Activated CD4-positive, CD25-positive, alpha-beta regulatory T cell treated with anti-CD3 and anti-CD28 coated beads, Interleukin-2, amount 50 U/mL, for 72 hours (primary cell): ENCODE measurements at places on chromosomes 11 and 22.

GRCh38 chr22:50399751-50400331, 56.7 kb downstream of the PPP6R2 start:
- DNase-seq, result no peak

DNA sequence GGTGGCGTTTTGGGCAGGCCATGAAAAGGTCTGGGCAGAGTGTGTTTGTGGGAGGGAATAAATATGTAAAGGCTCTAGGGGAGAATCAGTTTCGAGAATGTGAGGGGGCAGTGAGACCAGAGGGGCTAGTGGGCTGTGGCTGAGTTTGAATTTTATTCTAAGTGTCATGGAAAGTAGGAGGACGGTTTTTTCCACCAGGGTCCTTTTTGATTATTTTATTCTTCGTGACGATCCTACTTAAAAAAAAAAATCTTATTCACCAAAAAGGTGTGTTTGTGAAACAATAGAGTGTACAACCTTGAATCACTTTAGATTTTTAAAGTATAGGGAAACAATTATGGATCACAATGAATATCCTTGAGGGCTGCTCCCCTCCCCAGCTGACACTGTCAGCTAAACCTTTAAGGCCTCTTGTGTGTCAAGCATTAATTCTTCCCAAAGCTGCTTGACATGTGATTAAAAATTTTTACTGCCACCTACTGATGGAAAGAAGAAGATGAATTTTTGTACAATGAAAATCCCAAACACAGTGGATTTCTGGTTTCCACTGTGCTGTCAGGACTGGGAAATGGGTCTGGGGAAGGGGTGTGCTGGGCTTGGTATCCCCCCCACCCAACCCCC, 107.5 kb upstream of the OR4B1 start:
- no peak for DNase-seq

DNA sequence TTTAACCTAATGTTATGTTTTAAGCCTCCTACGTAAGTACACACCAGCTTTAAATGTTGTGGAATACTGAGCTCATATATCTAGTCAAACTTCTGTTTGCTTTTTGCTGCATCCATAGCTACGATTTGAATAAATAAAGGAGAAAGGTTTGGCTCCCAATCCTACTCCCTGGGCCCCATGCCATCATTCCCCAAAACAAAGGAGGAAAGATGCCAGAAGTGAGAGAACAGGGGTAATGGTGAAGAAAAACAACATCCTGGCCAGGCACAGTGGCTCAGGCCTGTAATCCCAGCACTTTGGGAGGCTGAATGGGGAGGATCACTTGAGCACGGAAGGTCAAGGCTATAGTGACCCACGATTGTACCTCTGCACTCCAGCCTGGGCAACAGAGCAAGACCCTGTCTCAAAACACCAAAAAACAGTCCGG, 26.5 kb downstream of the SCGB1A1 start:
- DNase-seq, result no peak

DNA sequence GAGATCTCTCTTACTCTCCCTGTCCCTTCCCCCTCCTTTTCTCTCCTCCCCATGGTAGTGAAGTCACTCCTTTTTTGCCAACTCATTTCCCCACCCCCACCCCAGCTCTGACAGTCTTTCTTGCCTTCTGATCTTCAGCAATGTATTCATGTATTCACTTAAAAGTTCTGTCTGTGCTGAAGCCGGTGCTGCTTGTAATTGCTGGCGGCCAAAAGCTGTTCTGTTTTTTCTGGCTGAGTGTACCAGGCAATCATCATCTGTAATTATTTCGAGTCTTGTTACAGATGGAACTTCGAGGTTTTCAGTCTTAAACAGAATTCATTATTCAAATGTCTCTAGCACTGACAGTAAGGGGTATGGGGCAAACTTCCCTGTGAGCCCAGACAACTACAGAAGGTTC, 99.5 kb downstream of the SPATA19 start:
- no peak for DNase-seq

DNA sequence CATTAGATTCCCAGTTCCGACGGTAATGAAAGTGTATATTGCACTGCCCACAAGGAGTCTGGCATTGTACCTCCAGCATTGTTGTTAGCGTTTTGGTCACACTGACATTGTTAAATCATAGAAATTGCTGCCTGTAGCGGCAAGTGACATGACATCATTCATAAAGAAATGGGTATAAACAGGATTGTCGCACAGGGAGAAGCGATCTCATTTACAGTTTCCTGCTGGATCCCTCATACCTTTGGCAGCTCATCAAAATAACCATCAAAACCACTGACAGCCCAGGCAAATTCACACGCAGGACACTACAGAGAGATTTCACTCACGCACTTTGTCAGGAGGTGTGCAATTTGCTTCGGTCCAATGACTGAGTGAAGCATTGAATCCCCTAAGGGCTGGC, 3.5 kb downstream of the HTR3B start:
- DNase-seq, result no peak

DNA sequence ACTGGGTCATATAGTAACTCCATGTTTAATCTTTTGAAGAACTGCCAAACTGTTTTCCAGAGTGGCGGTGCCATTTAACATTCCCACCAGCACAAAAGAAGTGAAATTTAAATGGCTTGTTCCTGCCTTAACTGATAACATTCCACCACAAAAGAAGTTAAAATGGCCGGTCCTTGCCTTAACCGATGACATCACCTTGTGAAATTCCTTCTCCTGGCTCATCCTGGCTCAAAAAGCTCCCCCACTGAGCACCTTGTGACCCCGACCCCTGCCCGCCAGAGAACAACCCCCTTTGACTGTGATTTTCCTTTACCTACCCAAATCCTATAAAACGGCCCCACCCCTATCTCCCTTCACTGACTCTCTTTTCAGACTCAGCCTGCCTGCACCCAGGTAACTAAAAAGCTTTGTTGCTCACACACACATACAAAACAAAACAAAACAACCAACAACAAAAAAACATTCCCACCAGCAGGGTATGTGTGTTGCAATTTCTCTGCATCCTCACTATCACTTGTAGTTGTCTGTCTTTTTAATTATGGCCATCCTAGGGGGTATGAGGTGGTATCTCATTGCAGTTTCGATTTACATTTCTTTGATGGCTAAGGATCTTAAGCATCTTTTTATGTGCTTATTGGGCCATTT, 109.0 kb downstream of the FAR1 start:
- DNase-seq, result no peak
